ENCODE measurements at places on chromosomes 7 and 10.

GRCh38 chr10:102120142-102120990, at the start of gene LDB1:
LDB1 (minus strand) TSS chr10:102120368; CDS start chr10:102120110, 258 bp downstream.
- no peak for DNase-seq

DNA sequence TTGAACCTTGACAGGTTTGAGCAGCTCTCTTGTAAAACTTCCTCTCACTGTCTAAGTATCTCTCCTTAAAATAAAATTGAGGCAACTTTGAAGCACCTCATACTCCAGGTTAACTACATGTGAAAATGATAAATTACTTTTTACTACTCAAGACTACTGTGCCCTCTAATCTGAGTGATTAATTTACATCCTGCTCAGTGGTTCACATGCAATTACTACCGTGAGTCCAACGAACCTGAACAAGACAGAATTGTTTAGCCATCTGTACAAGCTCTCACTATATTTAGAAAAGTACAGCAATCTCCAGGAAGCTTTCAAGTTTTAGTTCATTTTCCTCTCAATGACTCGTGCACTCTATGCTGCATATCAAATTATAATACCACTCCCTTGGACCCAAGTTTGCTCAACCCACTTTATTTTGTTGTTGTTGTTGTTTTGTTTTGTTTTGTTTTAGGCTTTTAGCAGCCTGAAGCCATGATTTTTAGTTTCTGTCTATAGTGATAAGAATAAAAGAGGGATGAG, 21.2 kb downstream of the PDE1C start:
- no peak for DNase-seq

GRCh38 chr10:3096149-3096548, 28.8 kb downstream of the PFKP start:
- no peak for DNase-seq

GRCh38 chr10:24959382-24959730, 7.0 kb upstream of the PRTFDC1 start:
- DNase-seq: no peak

DNA sequence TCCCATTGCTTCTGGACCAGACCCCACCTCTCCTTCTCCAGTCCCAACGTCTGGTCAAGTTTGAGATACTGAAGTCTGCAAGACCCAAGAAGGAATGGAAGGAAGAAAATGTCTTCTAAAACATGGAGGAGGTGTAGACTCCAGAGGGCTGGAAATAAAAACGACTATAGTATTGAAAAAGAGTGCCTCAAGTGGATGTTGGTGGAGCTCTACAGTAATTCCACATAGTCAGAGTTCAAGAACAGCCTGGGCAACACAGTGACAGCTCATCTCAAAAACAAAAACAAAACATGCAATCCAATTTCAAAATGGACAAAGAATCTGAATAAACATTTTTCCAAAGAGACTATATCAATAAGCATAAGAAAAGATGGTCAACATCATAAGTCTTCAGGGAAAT, 2.3 kb upstream of the PCGF6 start:
- DNase-seq: no peak
